ENCODE measurements at places on chromosomes 11 and 22.

- no peak for DNase-seq
Measured at GRCh38 chr11:120205596-120206161, 5.2 kb upstream of the OAF start.

GRCh38 chr11:5631969-5632635, 7.3 kb downstream of the TRIM34 start:
- peak; percentile 44 for DNase-seq

GRCh38 chr11:84398017-84398626, 1112.0 kb upstream of the CCDC90B start:
- no peak for DNase-seq

DNA sequence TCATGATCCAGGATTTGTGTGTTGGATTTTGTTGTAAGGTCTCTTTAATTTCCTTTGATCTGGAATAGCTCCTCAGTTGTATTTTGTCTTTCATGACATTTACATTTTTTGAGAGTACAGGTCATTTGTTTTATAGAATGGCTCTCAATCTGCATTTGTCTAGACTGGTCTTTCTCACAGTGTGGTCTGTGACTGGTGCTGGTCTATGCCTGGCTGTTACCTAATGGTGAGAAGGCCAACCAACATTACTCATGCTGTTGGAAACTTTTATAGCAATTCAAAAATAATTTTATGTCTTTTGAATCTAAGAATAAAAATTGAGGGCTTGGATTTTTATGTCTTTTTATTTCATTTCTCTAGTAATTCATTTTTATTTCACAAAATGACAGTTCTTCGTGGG, 3.9 kb upstream of the NCR3LG1 start:
- no peak for DNase-seq

GRCh38 chr11:1217151-1217550, 5.7 kb upstream of the MUC5B start:
- DNase-seq = no peak

DNA sequence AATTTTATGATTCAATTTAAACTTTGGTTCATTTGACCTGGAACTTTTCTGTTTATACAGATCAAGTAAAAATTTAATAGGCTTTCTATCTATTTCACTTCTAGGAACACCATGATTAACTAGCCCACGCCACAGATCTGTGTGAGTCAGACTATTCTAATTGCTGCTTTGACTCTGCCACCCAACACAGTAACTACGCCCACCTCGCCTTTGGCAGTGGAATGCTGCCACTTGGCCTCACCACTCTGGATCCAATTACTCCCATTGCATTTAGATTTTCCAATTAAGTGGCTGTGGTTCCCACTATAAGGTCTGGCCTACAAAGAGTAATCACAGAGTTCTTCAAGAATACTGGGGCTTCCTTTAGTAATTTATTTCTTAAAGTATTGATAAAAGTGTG, 46.6 kb upstream of the LIN7C start:
- no peak for DNase-seq

DNA sequence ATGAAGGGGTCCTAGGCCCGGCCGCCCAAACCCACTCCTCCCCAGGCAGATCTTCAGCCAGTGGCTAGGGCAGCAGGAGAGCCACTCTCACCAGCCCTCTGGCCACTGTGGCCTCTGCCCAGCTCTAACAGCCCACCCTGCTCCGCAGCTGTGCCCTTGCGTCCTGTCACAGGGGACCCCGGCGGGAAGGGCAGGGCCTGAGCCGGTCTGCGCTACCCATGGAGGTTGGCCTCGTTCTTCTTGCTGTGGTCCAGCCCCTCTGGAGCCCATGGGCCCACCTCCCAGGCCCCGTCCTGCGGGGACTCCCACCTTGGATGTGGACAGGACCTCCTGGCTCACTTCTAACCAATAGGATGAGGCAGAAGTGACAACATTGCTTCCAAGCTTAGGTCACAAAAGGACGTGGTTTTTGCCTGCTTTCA, 38.3 kb upstream of the TH start:
- no peak for DNase-seq

DNA sequence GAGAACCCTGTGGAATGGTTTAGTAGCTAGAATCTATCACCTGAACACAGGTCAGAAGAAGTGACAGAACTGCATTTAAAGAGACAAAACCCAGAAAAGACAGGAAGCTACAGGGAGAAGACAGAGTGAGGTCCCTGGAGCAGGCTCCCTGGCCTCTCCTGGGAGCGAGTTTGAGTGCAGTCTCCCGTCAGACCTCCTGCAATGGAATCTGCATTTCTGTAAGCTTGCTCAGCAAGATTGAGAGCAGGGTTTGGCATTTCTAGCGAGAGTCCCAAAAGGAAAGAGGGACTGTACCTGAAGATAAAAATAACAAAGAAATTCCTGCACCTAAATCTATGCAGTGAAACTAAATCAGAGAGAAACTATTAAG, 74.2 kb downstream of the MORC2 start:
- DNase-seq = no peak

DNA sequence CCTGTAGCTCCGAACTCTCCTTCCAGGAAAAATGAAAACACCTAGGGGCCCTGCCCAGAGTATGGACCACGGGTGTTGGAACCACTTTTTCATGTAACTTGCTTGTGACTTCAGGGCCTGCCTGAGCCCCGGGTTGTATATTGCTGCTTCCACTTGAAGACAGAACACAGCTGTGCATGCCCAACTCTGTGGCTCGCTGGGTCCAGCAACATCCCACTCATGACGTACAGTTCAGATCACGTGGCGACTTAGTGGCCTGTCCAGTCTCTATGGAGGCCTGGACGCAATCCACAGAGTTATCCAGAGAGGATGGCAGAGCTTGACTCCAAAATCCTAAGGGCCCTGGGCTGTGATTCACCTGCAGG, 6.8 kb downstream of the C11orf21 start:
- no peak for DNase-seq

- no peak for DNase-seq
Measured at GRCh38 chr11:108093128-108093904, 28.1 kb upstream of the ACAT1 start.

DNA sequence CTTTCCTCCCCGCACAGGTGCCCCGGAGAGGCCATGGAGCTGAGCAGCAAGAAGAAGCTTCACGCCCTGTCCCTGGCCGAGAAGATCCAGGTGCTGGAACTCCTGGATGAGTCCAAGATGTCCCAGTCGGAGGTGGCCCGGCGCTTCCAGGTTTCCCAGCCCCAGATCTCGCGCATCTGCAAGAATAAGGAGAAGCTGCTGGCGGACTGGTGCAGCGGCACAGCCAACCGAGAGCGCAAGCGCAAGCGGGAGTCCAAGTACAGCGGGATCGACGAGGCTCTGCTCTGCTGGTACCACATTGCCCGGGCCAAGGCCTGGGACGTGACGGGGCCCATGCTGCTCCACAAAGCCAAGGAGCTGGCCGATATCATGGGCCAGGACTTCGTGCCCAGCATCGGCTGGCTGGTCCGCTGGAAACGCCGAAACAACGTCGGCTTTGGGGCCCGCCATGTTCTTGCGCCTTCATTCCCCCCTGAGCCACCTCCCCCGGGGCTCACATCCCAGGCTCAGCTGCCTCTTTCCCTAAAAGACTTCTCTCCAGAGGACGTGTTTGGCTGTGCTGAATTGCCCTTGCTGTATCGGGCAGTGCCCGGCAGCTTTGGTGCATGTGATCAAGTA, 1.3 kb downstream of the TIGD3 start:
- no peak for DNase-seq

- no peak for DNase-seq
Measured at GRCh38 chr11:11306855-11307254, 46.2 kb downstream of the CSNK2A3 start.

GRCh38 chr11:133937015-133937414, 19.8 kb downstream of the IGSF9B start:
- no peak for DNase-seq

DNA sequence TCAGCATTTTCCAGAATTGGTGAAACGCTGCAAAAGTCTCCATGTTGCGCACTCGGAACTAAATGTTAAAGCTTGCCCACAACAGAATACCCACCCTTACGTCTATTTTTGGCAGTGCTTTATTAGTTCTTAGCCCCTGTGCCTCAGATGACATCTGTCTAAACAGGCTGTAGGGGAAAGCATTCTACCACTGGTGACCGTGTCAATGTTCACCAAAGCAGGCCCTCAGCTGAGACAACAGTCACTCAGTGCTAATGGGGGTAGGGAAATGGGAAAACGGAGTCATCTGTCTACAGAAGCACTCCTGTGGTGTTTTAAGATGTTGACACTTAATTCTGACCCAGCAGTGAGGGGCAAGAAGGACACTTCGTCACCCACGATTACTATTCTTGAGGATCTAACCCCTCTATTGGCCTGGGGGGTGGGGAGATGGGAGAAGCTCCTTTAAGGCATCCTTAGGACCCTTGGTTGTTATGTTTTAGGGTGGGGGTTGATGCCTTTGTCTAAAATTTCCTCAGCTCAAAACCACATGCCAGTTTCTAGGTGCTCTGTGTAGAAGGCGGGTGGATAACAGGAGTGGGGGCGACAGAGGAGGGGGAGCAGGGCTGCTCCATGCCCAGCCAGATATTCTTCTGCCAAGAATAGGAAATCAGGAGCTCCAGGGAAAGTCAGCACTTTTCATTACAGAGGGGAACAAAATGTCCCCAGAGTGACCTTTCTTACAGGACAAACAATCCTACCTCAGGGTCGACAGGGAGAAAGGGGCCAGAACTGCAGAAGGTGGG, 15.6 kb upstream of the MFRP start:
- DNase-seq = no peak

GRCh38 chr11:82024760-82025159, 708.9 kb downstream of the FAM181B start:
- DNase-seq = no peak

- DNase-seq = no peak
Measured at GRCh38 chr22:49527611-49528419, 299.9 kb downstream of the BRD1 start.

DNA sequence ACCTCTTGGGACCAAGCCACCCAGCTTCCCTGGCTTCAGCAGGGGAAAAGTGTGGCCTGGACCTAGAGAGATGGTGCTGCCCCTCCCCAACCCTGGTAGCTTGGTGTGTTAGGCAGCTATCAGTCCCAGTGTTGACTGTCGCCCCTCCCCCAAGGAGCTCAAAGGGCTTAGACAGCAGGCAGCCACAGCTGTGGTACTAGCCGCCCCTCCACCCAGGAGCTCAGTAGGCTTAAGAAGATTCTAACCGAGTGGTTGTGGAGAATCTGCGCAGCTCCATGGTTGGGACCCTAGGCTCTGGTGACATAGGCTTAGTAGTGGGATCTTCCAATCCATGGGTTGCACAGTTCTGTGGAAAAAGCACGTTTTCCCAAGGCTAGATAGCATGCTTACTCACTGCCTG, 458.4 kb upstream of the LRRC4C start:
- no peak for DNase-seq

- DNase-seq = no peak
Measured at GRCh38 chr22:22710719-22711531, 66.5 kb downstream of the GGTLC2 start.

GRCh38 chr22:35172442-35172841, 84.9 kb upstream of the HMGXB4 start:
- DNase-seq = no peak

- DNase-seq = no peak
Measured at GRCh38 chr11:48008951-48009270, 28.6 kb downstream of the PTPRJ start.

GRCh38 chr11:77083566-77084245, 16.9 kb downstream of the CAPN5 start:
- DNase-seq = no peak

GRCh38 chr22:37627121-37627520, 12.3 kb upstream of the SH3BP1 start:
- DNase-seq = no peak

GRCh38 chr11:88535266-88535665, 197.7 kb upstream of the CTSC start:
- no peak for DNase-seq

GRCh38 chr11:110565357-110566336, 135.9 kb downstream of the FDX1 start:
- no peak for DNase-seq

DNA sequence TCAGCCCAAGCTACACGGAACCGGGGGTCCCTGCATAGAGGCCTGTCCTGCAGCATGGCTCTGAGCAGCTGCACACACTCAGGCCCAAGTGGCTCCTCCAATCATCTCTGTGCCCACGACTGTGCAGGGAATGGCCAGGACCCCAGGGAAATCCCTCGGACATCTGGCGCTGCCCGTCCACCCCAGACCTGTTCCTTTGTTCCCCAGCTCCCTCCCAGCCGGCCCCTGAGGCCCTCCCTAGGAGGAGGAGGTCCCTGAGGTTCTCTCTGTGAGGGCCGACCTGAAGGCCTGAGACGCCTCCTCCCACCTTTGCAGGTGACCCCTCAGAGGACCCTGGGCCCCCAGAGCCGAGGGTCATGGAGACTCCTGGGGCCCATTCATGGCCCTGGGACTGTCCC, 1.1 kb downstream of the MLC1 start:
- no peak for DNase-seq

DNA sequence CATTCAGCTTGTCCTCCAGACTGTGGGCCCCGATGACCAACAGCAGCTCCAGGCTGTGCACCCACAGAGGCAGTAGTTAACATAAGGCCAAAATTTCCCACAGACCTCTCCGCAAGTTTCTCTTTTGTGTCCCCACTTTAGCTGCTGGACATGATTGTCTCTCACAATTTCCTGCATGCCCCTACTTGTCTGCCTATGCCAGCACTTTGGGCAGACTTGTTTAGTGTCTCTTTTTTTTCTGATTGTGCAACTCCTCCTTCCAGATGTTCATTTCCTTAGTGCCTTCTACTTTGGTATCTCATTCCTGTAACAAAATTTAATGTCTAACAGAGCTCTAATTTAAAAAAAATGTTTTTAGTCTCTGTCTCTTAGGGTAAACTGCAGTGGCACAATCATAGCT, 23.8 kb upstream of the SCN3B start:
- DNase-seq = no peak

DNA sequence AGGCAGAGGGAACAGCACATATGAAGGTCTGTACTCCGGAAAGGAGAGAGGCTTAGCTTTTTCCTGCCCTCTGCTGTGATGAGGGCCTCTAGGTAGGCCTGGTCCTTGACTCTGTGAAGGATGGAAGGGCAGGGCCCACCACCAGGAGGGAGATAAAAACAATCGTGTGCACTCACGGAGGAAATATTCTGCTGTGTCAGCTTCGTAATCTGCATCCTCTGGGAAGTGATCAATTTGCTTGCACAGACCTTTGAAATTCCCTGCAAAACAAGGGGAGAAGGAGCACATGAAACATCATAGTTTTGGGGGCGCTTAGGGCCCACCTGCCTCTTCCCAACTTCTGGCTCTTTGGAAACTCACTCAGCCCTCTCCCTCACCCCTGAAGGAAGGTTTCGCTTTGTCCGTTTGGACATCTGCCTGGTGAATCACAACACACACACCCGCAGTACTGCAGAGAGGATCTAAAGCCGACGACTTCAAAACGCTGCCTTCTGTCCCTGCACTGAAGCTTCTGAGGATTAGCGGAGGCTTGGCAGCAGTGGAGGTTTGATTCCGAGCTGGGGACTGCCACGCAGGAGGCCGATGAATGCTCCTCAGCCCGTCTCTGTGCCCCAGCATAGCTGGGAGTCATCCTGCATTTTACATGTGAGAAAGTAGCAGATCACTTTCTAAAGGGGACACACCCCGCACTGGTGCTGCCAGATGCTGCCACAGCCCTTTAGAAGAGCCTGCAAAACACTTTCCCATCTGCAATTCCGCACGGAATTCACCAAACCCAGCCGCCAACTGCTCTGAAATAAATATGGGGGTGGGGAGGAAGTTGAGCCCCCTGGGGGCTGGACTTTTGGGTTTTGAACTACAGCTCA, 58.6 kb upstream of the EIF3D start:
- DNase-seq = no peak
